ENCODE measurements at places on chromosomes 5 and 9. TPM values are rescaled to one million over a fixed set of nuclear protein-coding genes. Genes with fewer than 3 reads are reported as not detected.

DNA sequence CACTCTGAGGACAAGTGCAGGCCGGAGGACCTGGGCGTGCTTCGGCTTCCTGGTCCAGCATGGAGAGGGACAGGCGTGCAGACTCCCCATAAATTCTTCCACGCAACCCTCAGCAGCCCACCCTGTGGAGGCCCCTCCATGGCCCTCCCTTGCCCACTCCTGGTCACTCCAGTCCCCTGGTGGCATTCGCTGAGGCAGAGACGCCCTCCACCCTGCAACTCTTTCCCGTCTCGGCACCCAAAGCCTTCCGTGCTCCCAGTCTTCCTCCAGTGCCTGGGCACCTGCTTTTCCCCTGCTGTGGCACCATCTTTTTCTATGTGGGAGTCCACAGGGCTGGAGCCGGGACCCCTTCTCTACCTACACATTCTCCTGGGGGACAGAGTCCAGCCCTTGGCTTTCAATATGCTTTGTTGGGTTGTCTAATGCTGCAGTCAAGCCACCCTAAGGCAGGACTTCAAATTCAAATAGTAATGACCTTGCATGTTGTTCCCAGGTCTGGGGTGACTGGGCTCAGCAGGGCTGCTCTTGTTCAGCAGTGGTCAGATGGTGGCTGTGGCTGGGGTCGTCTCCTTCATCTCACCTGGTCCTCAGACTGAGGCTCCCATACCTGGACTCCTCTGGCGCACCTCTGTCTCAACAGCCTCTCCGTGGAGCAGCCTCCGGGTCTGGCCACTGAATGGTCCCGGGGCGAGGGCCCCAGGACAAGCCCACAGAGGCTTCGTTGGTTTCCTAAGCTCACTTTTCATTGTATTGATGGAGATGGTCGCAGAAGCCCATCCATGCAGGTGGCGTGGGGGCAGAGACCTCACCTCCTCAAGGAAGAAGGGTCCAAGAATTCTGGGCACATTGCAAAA is 15.2 kb downstream of the MRPL36 start:
- H3K27ac ChIP-seq: no peak overlapping the region
- no peaks in the 10 kb centered on the region for H3K27me3 ChIP-seq
- no peak overlapping the region for H3K4me3 ChIP-seq
- H3K4me1 ChIP-seq: no peaks in the 10 kb centered on the region
- DNase-seq: peak; percentile 30

DNA sequence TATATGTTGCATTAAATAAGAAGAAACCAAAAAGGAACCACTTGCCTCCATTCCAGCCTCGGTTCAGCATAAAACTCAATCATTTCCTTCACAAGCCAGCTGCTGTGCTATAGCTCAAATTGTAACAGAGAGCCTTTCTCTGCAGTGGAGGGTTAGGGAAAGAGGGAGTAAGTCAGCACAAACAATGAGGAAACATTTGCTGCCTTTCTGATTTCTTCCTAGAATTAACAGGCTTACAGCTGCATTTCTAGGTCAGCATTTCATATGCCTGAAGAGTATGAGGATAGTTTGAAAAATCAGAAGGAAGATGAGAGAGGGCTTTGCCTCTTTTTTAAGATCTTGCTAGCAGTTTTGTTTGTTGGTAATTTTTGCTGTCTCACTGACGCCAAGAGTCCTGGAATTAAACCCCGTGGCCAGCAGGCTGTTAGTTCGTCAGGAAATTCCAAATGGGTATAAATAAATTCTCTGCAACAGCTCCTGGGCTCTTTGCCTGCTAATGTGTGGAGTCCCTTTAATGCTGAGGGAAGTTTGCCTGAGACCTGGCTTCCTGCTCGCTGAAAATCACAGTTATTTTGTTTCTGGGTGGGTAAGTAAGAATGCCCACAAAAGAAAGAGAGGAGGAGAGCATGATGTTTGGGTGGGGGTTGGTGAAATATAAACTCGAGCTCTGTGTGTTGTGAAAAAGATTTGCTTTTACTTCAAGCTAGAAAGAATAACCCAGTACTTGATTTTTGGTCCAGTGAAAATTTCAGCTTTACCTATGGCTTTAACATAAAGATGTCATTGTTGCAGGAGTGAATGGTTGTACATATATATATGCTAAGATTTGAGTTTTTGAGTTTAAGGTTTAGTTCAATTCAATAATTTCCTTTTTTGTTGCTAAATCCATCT is 148.1 kb upstream of the DMRT1 start:
- peak overlapping the region; percentile 95 for H3K27ac ChIP-seq
- H3K36me3 ChIP-seq: peaks cover 3% of the 10 kb centered on the region
- no peak for DNase-seq
- H3K27me3 ChIP-seq: no peaks in the 10 kb centered on the region

The CLTB gene
- 86.7 TPM for total RNA-seq

GRCh38 chr5:142587354-142587965 is 98.4 kb downstream of the FGF1 start:
- H3K27me3 ChIP-seq: no peaks in the 10 kb centered on the region
- H3K4me3 ChIP-seq: no peak overlapping the region
- peaks cover 4% of the 10 kb centered on the region for H3K4me1 ChIP-seq
- no peaks in the 10 kb centered on the region for H3K36me3 ChIP-seq
- no peak for DNase-seq

- peaks cover 16% of the 10 kb centered on the region for H3K4me1 ChIP-seq
- no peaks in the 10 kb centered on the region for H3K27me3 ChIP-seq
- H3K36me3 ChIP-seq: no peaks in the 10 kb centered on the region
- no peak for DNase-seq
- H3K4me3 ChIP-seq: no peak overlapping the region
Observed at GRCh38 chr9:3960661-3961144, 339.2 kb downstream of the GLIS3 start.

GRCh38 chr9:131627648-131628458 is 82.5 kb downstream of the PRRT1B start:
- H3K4me1 ChIP-seq: no peaks in the 10 kb centered on the region
- peak; percentile 83 for DNase-seq
- no peak overlapping the region for H3K4me3 ChIP-seq
- H3K27ac ChIP-seq: no peak overlapping the region

GRCh38 chr5:171459839-171460238 is 40.4 kb downstream of the FGF18 start:
- no peaks in the 10 kb centered on the region for H3K36me3 ChIP-seq
- H3K27me3 ChIP-seq: no peaks in the 10 kb centered on the region
- H3K4me3 ChIP-seq: no peak overlapping the region
- peak; percentile 9 for DNase-seq
- H3K27ac ChIP-seq: no peak overlapping the region

- H3K27me3 ChIP-seq: no peaks in the 10 kb centered on the region
- DNase-seq: no peak
- no peaks in the 10 kb centered on the region for H3K4me1 ChIP-seq
Observed at GRCh38 chr5:119255571-119256356, 100.1 kb upstream of the TNFAIP8 start.

The GDNF gene
- 0.24 TPM for total RNA-seq

GRCh38 chr5:36944607-36945225 is 68.1 kb downstream of the NIPBL start:
- no peaks in the 10 kb centered on the region for H3K36me3 ChIP-seq
- no peak overlapping the region for H3K27ac ChIP-seq
- no peaks in the 10 kb centered on the region for H3K27me3 ChIP-seq
- H3K4me3 ChIP-seq: no peak overlapping the region
- H3K4me1 ChIP-seq: no peaks in the 10 kb centered on the region

DNA sequence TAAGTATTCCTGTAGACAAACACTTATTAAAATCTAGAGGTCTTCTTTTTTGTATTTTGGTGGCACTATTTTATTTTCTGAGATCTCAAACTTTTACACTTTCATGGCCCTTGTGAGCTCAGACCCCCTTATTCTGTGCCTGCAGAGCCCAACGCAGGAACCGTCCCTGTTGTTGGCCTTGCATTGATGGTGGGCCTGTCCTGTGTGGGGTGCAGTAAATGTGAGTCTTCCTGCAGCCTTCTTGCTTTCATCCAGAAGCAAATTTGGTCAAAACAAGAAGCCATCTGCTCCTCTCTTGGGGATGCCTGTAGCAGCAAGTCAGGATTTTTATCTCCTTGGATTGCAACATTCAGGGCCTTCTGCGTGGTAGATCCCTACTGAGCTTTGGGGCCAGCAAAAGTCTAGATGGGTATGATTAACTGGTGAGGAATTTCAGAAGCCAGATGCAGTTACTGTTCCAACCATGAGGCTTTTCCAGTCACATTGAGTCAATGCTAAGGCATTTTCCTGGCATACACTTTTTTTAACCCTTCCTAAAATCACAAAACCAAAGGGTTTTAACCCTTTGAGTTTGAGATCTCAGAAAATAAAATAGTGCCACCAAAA is 31.7 kb downstream of the BASP1 start:
- peaks cover 7% of the 10 kb centered on the region for H3K4me1 ChIP-seq
- H3K36me3 ChIP-seq: no peaks in the 10 kb centered on the region
- no peak overlapping the region for H3K27ac ChIP-seq
- no peak for DNase-seq
- H3K4me3 ChIP-seq: no peak overlapping the region

- H3K27ac ChIP-seq: peak overlapping the region; percentile 79
- peaks cover 2% of the 10 kb centered on the region for H3K4me1 ChIP-seq
- peaks cover 2% of the 10 kb centered on the region for H3K36me3 ChIP-seq
- DNase-seq: no peak
- no peak overlapping the region for H3K4me3 ChIP-seq
Observed at GRCh38 chr9:127313042-127313560, 48.5 kb downstream of the GARNL3 start.

GRCh38 chr5:646396-647201 is 34.5 kb downstream of the CEP72 start:
- no peak for DNase-seq
- no peak overlapping the region for H3K27ac ChIP-seq
- H3K4me1 ChIP-seq: no peaks in the 10 kb centered on the region
- no peaks in the 10 kb centered on the region for H3K27me3 ChIP-seq

DNA sequence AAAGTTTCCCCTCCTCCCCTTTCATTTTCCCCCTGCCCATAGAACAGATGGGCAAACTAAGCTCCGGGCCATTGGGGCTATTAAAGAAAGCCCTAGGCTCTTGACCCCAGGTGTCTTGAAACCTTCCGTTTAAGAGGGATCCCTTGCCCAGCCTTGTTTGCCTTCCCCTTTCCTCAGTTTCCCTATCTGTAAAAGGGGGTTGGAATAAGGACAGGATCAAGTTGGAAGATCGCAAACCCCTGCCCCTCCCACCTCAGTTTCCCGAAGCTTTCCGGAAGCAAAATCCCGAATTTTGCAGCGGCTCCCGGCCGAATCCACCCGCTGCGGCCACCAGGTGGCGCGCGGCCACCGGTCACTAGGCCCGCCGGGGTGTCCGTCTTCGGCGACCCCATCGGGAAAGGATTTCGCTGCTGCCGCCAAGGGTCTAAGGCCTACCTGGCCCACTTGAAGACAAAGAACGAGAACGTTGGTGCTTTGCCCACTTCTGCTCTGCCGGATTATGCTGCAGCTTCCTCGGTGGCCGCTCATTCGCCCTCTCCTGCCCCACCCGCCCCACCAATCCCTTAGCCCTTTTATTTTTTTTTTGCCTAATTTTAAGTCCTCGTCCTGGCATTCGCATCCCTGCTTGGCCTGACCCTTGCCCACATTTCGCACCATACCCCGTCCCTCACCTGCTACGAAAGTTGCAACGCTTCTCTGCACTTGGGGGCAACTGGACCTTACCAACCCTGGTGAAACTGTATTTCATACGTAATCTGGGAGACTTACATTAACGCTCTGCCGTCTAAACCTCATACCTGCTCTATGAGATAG is 962 bp upstream of the NR6A1 start:
- no peaks in the 10 kb centered on the region for H3K4me1 ChIP-seq
- H3K27ac ChIP-seq: no peak overlapping the region
- H3K36me3 ChIP-seq: no peaks in the 10 kb centered on the region
- H3K4me3 ChIP-seq: peak overlapping the region; percentile 46

- peak overlapping the region; percentile 30 for H3K27ac ChIP-seq
- H3K4me3 ChIP-seq: peak overlapping the region; percentile 73
- no peak for DNase-seq
- no peaks in the 10 kb centered on the region for H3K36me3 ChIP-seq
- no peaks in the 10 kb centered on the region for H3K27me3 ChIP-seq
- H3K4me1 ChIP-seq: no peaks in the 10 kb centered on the region
Observed at GRCh38 chr5:69331528-69332445, 814 bp downstream of the CCDC125 start.

DNA sequence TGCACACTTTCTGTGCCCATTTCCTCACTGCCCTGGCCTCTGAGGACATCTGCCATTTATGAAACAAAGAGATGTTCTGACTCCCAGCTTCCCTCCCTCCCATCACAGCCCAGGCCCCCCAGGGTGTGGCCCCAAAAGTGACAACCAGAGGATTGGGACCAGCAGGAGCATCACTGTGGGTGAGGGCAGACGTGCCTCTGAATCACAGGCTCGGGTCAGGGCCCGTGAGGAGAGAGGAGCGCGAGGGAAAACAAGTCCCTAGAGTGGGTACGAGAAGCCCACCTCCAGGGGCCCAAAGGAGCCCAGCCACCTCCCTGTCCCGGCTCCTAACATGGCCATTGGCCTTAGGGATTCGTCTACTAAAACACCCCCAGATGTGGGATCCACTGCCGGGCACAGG is 138.0 kb upstream of the FSTL4 start:
- no peak overlapping the region for H3K4me3 ChIP-seq
- DNase-seq: no peak
- H3K36me3 ChIP-seq: no peaks in the 10 kb centered on the region
- H3K4me1 ChIP-seq: no peaks in the 10 kb centered on the region
- no peak overlapping the region for H3K27ac ChIP-seq
- no peaks in the 10 kb centered on the region for H3K27me3 ChIP-seq

The PPP1R26 gene
- 11.4 TPM for total RNA-seq

- H3K27me3 ChIP-seq: no peaks in the 10 kb centered on the region
- H3K36me3 ChIP-seq: no peaks in the 10 kb centered on the region
- H3K4me1 ChIP-seq: no peaks in the 10 kb centered on the region
Observed at GRCh38 chr9:131299346-131299960, 9.9 kb downstream of the PLPP7 start.

GRCh38 chr5:27830546-27830945 is 792.2 kb upstream of the CDH9 start:
- no peaks in the 10 kb centered on the region for H3K27me3 ChIP-seq
- no peak for DNase-seq
- H3K4me3 ChIP-seq: no peak overlapping the region
- no peak overlapping the region for H3K27ac ChIP-seq
- H3K36me3 ChIP-seq: no peaks in the 10 kb centered on the region
- no peaks in the 10 kb centered on the region for H3K4me1 ChIP-seq
